ENCODE measurements at places on chromosomes 2 and 18.

- no peak for DNase-seq
Observed at GRCh38 chr2:144464730-144465129, 55.2 kb downstream of the ZEB2 start.

DNA sequence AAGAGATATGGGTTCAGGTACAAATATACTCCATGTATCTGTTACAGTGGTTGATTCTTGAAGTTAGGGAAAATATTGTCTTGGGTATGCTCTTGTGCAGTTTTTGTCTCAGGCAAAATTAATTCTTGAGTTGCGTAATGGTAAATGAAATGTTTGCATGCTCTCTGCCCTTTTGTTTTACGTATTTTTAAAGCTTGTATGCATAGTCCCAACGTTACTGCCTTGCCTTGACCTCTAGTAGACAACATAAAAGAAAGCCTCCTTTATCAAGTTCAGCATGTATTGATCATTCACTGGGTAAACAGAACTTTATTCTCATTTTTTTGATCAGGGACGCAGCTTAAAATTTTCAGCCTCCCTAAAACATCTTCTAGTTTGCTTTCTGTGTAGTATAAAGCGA is 283.1 kb downstream of the THSD7B start:
- DNase-seq: no peak

GRCh38 chr18:38481576-38481975 is 916.0 kb upstream of the CELF4 start:
- DNase-seq: no peak

GRCh38 chr2:40289771-40290404 is 162.0 kb downstream of the SLC8A1 start:
- DNase-seq: no peak

GRCh38 chr18:21134895-21135294 is 23.3 kb upstream of the ROCK1 start:
- DNase-seq: no peak

- no peak for DNase-seq
Observed at GRCh38 chr2:850429-850828, 100.2 kb upstream of the SNTG2 start.

GRCh38 chr2:30487603-30488002 is 40.6 kb downstream of the LCLAT1 start:
- no peak for DNase-seq

- no peak for DNase-seq
Observed at GRCh38 chr2:170123593-170123992, 54.4 kb upstream of the MYO3B start.

DNA sequence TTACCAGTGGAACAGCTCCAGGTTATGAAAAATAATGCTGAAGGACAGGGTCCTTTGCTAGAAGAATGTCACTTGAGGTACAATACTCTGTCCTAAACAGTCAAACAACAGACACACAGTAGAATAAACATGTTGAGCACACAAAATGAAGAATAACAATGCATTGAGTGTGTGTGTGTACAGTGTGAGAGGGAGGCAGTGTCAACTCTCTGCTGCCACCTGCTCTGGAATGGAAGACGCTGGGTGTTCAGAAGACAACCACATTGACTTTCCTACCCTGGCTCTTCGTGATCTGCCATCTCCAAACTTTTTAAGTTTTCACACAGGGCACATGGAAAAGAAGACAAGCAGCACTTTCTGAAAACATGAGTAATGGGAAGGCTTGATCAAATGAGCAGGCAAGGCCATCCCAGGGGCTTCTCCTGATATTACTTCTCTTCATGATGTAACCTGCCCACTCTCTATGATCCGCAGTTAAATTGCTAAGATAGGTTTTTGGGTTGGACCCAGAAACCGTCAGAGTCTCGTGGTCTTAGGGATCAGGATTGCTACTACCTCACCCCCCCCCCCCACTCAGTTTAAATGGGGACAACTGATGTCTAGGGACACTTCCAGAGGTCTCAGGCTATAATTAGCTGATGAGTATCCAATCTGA is 533.2 kb upstream of the TNP1 start:
- DNase-seq: no peak

DNA sequence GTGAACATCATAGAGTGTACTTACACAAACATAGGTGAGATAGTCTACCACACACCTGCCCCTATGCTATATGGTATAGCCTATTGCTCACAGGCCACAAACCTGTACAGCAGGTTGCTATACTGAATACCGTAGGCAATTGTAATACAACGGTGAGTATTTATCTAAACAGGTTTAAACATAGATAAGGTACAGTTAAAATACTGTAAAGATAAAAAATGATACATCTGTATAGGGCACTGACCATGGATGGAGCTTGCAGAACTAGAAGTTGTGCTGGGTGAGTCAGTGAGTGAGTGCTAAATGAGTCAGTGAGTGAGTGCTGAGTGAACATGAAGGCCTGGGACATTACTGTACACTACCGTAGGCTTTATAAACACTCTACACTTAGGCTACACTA is 267.0 kb upstream of the HS6ST1 start:
- no peak for DNase-seq

- no peak for DNase-seq
Observed at GRCh38 chr2:195498176-195498575, 158.8 kb upstream of the SLC39A10 start.

- no peak for DNase-seq
Observed at GRCh38 chr2:207254591-207255464, 89.1 kb upstream of the KLF7 start.
